Vein endothelial cell (primary cell): ENCODE measurements at places on chromosomes 7 and 10. TPM values are rescaled to one million over a fixed set of nuclear protein-coding genes. Genes with fewer than 3 reads are reported as not detected.

Gene PALD1
- total RNA-seq: 125 and 130 TPM in 2 replicates

Gene ELAPOR2
- total RNA-seq: 58.7 and 78.4 TPM in 2 replicates

Gene THSD7A
- 32.0 and 36.6 TPM in 2 replicates for total RNA-seq

Gene POM121C
- total RNA-seq: 12.1 and 20.2 TPM in 2 replicates

Gene PLCE1
- total RNA-seq: under 0.01 and 0.10 TPM in 2 replicates

Gene ZNF425
- total RNA-seq: 1.1 and 2.3 TPM in 2 replicates

Gene ANKRD30A
- total RNA-seq: under 0.01 TPM in 1 of 2 replicates, not detected in the other

Gene CALHM3
- total RNA-seq: not detected in 2 replicates

Gene UBN2
- 5.9 and 8.0 TPM in 2 replicates for total RNA-seq

Gene PLXNA4
- total RNA-seq: 33.2 and 50.6 TPM in 2 replicates

Gene KNDC1
- total RNA-seq: not detected in 2 replicates

Gene MLXIPL
- total RNA-seq: not detected in 2 replicates

Gene SEM1
- total RNA-seq: 20.6 and 25.7 TPM in 2 replicates

Gene MRC1
- 0.33 and 0.38 TPM in 2 replicates for total RNA-seq

Gene PNLIPRP3
- not detected in 2 replicates for total RNA-seq

Gene RTKN2
- total RNA-seq: 0.33 and 1.1 TPM in 2 replicates

Gene GNB2
- total RNA-seq: 122 and 150 TPM in 2 replicates

Gene FEZF1
- total RNA-seq: not detected in 2 replicates

Gene MSS51
- 1.6 TPM in 2 replicates for total RNA-seq

Gene RHOBTB1
- 45.6 and 51.6 TPM in 2 replicates for total RNA-seq

Gene CALML5
- total RNA-seq: not detected in 2 replicates

Gene CCDC172
- not detected in 2 replicates for total RNA-seq

Gene LIPN
- total RNA-seq: not detected in 2 replicates

Gene MYOZ1
- not detected in 2 replicates for total RNA-seq

Gene VIPR2
- not detected in 2 replicates for total RNA-seq

Gene GPC2
- total RNA-seq: 5.3 and 6.5 TPM in 2 replicates

Gene OPN1SW
- total RNA-seq: not detected in 2 replicates

Gene AOAH
- 0.10 and 0.65 TPM in 2 replicates for total RNA-seq

Gene FXYD4
- not detected in 2 replicates for total RNA-seq

Gene MOGAT3
- not detected in 2 replicates for total RNA-seq

Gene SDK1
- 0.19 and 0.65 TPM in 2 replicates for total RNA-seq

Gene C10orf143
- 0.67 and 1.6 TPM in 2 replicates for total RNA-seq

Gene HTRA1
- 32.0 and 39.1 TPM in 2 replicates for total RNA-seq

Gene CDH23
- total RNA-seq: under 0.01 TPM in 1 of 2 replicates, not detected in the other

Gene IDI2
- total RNA-seq: not detected in 2 replicates

Gene SPDYE1
- total RNA-seq: not detected in 2 replicates

Gene TMEM178B
- under 0.01 TPM in 1 of 2 replicates, not detected in the other for total RNA-seq

Gene PSMA2
- total RNA-seq: 77.4 and 107 TPM in 2 replicates

Gene ARL5B
- total RNA-seq: 29.7 and 34.1 TPM in 2 replicates

Gene PLEKHS1
- total RNA-seq: under 0.01 TPM in 1 of 2 replicates, not detected in the other

Gene DRGX
- not detected in 2 replicates for total RNA-seq

Gene FFAR4
- not detected in 2 replicates for total RNA-seq

Gene FAM24B
- total RNA-seq: 5.4 and 5.6 TPM in 2 replicates

Gene R3HCC1L
- total RNA-seq: 11.4 and 13.1 TPM in 2 replicates

Gene ITIH2
- total RNA-seq: not detected in 2 replicates

Gene SPDYE9
- not detected in 2 replicates for total RNA-seq

Gene GOLGA7B
- total RNA-seq: not detected in 2 replicates

Gene CCL24
- not detected in 2 replicates for total RNA-seq

Gene ENKUR
- total RNA-seq: 0.19 and 0.33 TPM in 2 replicates

Gene WNT2
- total RNA-seq: under 0.01 and 0.10 TPM in 2 replicates

Gene OR6B1
- total RNA-seq: not detected in 2 replicates

Gene NEUROG3
- total RNA-seq: not detected in 2 replicates

Gene H2BK1
- not detected in 2 replicates for total RNA-seq

Gene MMD2
- total RNA-seq: not detected in 2 replicates

Gene NUTM2D
- 1.3 and 1.4 TPM in 2 replicates for total RNA-seq

Gene CAV1
- 1,540 and 2,359 TPM in 2 replicates for total RNA-seq

Gene LFNG
- 10.8 and 22.9 TPM in 2 replicates for total RNA-seq
